ENCODE measurements at places on chromosomes 3 and 15.

GRCh38 chr15:60448668-60449360 is 30.1 kb downstream of the ICE2 start:
- DNase-seq, result no peak

DNA sequence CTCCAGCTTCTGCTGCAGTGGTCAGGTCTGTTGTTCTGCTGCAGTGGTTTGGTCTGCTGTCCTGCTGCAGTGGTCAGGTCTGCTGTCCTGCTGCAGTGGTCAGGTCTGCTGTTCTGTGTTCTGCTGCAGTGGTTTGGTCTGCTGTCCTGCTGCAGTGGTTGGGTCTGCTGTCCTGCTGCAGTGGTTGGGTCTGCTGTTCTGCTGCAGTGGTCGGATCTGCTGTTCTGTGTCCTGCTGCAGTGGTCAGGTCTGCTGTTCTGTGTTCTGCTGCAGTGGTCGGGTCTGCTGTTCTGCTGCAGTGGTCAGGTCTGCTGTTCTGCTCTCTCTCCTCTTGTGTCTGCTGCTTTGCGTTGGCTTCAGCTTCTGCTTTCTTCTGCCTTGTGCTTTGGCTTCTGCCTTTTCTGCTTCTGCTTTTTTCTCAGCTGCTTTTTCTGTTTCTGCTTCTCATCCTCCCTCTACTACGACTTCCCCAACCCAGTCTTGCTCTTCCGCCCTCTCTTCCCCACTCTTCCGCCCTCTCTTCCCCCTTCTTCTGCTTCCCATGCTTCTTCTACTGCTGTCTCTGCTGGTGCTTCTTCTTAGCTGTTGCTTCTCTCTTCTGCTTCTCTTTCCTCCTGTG is 50.7 kb downstream of the FAM43A start:
- DNase-seq, result no peak

DNA sequence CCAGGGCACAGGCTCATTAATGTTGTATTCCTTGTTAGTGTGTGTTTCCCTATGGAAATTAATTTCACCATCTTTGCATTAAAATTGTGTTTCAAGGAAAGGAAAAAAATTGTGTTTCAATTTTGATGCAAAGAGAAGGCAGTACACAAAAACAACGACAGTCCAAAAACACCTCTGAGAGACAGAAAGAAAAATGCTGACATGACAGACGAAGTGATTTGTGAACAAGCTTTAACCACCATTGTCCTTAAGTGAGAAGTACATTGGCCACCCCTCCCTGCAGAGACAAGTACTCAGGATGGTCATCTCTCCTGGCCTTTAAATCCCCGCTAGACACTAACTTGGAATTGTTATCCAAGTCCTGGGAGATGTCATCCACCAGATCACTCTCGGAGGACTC is 50.2 kb upstream of the MTMR10 start:
- DNase-seq, result no peak

DNA sequence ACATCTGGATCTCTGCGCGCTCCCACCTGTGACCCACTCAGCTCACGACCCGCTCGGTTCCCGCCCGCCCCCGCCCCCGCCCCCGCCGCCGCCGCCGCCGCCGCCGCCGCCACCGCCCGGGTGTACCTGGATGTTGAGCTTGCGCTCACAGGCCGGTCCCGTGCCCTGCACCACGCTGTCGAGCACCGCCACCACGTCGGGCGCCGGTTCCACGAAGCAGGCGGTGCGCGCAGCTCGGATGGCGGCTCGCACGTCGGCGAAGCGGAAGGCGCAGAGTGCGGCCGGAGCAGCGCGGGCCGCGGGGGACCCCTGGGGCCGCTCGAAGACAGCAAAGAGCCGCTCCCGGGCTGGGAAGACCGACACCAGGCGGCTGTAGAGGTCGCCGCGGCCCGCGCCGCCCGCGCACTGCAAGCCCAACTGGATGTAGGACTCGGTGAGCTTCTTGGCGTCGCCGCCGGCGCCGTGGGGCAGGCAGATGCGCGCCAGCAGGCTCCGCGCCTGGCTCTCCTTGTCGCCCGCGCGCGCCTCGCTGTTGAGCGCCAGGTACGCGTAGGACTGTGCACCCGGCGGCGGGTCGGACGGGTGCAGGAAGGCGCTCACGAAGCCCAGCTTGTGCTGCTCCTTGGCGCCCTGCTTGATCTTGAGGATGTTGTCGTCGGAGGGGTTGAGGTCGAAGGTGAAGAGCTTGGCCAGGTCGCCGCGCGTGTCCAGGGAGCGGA is 1.1 kb downstream of the PLXND1 start:
- no peak for DNase-seq

DNA sequence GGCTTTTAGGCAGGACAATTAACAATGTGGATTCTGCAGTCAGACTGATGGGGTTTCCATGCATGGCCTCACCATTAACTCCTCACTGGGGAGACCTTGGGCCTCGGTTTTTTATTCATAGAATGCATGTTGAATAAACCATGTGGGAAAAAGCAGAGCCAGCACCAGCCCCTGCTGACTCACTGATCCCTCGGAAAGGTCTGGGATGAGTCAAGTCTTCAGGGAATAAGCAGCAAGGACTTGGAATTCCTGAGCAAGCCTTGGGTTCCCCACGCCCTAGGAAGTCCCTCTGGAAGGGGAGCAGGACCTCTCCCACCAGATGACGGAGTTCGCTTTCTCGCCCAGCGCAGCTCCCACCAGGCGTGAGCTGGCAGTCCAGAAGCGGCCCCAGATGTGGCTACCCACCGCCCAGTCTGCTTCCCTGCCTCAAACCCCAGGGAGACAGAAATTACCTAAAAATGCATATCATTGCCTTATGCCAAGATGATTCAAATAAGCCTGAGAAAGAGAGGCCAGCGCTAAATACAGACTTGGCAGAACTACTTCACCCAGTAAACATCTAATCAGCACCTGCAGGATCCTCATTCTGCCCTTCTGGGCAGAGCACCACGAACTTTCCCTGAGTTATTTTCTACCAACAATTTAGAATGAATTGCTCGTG is 45.4 kb downstream of the BTD start:
- DNase-seq, result peak; percentile 98

DNA sequence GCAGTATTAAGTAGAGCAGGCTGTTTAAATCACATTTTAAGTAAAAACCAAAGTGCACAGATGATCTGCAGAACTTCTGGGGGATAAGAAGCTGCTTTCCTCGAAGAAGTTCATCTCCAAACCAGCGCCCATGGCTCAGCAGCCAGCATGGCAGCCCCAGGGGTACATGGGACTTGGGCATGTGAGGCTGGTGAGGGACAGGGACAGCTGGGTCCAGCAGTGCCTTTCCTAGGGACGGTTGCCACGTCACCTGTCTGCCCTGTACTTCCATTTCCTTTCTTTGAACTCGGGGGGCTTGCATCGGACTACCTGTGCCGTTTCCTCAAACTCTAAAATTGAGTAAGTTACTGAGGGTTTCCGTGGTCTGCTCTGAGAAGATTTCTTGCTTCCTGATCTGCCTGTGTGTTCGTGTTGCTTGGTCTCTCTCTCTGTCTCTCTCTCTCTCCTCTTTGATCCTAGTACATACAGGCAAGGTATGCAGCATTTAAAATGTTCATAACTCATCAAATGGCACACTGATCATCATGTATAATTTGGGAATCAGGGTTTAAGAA is 67.6 kb downstream of the IGF1R start:
- DNase-seq, result no peak

DNA sequence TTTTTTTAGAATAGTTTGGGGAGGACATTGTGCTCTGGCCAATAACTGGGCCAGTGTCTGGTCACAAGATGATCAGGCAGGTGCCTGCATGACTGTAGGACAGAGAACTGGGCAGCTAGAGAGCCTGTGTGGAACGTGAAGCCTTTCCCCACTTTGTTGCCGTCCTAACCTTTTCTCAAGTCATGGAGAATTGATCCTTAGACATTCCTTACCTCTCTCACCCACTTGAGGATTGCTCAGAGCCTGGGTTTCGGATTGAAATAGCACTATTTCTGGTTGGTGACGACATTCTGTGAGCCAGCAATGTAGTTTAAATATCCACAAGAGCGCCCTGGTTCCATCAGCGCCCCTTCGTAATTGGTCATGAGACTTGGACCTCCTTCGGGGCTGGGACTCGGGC is 138.4 kb downstream of the IGF1R start:
- DNase-seq, result no peak
